ENCODE measurements at places on chromosomes 7 and 10.

- no peak for DNase-seq
Measured at GRCh38 chr10:12431151-12432101, 82.1 kb downstream of the CAMK1D start.

DNA sequence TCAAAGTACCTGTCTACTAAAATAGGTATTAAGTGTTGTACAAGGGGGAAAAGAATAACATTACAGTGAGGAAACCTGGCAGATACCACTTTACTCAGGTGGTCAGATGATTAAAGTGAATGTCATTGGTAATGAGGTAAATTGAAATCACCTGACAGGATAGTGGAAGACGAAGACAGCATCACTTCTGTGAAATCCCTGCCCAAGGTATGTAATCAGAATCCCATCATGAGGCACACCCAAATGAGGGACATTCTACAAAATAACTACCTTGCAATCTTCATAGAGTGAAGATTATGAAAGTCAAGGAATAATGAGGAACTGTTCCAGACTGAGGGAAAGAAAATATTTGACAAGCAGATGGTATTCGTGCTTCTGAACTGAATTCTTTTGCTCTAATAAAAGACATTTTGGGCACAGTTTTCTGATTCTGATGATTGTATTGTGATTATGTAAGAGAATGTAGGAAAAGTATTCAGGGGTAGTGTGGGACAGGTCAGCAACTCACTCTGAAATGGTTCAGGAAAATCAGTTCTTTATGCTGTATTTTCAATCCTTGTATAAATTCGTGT is 33.3 kb upstream of the ARMS2 start:
- no peak for DNase-seq

DNA sequence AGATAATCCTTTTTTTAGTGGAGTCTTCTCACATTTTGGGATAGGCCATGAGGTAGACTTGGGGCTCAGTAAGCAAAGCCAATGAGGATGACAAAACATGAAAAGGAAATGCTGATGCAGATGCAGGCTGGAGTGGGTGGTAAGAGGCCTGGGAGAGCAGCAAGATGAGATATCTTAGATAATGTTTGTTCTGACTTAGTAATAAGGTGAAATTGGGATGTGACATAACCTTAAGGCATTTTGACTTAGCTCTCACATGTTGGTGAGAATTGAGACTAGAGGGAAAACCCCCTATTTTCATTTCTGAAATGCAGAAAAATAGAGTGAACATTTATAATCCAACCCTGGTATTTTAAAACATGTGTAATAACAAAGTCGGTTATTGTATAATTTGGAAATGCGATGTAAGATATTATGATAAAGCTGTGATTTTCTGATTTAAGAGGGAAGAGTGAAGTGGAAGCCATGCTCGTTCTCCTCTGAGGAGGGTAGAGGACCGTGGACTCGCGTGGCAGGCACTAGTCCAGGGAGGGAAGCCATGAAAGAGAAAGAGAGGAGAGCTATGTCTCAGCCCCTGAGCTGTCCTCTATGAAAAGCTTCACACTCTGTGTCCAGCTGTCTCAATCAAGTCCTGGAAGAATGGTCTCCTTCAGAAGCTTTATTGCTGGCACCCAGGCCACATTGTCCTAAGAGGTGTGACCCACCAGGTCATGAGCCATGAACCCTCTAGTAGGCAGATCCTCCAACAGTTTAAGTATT is 57.3 kb downstream of the ST7 start:
- DNase-seq = no peak

DNA sequence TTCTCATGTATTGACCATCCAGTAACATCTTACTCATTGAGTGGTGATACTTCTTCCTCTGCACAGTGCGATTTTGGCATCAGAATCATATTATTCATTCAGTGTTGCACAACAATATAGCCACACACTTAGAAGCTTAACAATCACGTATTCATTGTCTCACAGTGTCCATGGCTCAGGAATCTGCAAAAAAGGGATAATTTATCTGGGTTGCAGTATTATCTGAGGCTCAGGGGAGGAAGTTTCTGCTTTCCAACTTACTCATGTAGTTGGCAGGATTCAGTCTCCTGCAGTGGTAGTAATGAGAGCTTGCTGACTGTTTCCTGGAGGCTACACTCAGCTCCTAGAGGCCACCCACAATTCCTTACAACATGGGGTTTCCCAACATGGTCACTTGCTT is 803.6 kb downstream of the SORCS1 start:
- no peak for DNase-seq

GRCh38 chr7:149161241-149161848 is 14.1 kb downstream of the ZNF398 start:
- no peak for DNase-seq

GRCh38 chr7:44287488-44288380 is 37.7 kb downstream of the CAMK2B start:
- peak; percentile 52 for DNase-seq

GRCh38 chr10:35907548-35907947 is 265.5 kb upstream of the FZD8 start:
- DNase-seq = no peak

GRCh38 chr10:5566614-5567013 is 41.9 kb downstream of the CALML3 start:
- no peak for DNase-seq

DNA sequence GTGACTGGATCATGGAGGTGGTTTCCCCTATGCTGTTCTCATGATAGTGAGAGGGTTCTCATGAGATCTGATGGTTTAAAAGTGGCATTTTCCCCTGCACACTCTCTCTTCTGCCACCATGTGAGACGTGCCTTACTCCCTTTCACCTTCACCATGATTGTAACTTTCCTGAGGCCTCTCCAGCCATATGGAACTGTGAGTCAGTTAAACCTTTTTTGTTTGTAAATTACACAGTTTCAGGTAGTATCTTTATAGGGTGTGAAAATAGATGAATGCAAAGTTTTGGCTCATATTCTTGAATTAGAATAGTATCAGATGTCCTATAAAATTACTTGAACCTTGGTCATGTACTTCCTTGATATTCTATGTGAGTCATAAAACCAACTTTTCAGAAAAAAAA is 252.1 kb upstream of the TMEM229A start:
- no peak for DNase-seq

DNA sequence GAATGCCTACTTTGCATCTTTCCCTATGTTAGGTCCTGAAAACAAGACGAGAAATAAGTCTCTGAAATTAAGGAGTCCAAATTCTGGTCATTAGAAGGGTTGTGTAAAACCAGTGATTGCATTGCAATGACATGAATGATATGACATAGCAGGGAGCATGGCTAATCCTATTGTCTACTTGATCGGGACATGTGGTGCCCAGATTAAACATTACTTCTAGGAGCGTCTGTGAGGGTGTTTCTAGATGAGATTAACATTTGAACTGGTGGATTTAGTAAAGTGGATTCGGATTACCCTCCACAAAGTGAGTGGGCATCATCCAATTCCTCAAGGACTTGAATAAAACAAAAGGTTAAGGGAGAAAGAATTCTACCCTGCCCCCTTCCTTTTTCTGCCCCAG is 434.9 kb upstream of the KLF6 start:
- DNase-seq = peak; percentile 25

DNA sequence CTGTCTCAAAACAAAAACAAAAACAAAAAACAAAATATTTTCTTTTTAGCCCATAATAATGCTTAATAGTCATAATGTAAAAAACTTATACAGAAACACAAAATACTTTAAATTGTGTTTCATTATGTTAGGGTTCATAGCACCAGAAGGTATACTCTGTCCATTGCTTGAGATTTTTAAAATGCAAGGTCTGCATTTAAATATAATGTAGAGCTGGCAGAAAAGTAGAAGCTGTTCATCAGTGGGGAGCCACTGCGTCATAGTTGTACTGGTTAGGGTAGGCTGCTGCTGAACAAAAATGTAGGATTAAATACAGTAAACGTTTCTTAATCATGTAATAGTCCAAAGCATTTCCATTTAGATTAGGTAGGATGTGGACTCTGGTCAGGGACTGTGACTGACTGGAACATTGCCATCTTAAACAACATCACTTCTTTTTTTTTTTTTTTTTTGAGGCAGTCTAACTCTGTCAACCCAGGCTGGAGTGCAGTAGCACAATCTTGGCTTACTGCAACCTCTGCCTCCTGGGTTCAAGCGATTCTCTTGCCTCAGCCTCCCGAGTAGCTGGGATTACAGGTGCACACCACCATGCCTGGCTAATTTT is 85.2 kb downstream of the ANKIB1 start:
- DNase-seq = no peak

All from NCI-H524 (cell line).